ENCODE measurements at places on chromosomes 1 and 21.
A peak's percentile ranks its signal among the peaks of the same experiment; 100 is the strongest.

DNA sequence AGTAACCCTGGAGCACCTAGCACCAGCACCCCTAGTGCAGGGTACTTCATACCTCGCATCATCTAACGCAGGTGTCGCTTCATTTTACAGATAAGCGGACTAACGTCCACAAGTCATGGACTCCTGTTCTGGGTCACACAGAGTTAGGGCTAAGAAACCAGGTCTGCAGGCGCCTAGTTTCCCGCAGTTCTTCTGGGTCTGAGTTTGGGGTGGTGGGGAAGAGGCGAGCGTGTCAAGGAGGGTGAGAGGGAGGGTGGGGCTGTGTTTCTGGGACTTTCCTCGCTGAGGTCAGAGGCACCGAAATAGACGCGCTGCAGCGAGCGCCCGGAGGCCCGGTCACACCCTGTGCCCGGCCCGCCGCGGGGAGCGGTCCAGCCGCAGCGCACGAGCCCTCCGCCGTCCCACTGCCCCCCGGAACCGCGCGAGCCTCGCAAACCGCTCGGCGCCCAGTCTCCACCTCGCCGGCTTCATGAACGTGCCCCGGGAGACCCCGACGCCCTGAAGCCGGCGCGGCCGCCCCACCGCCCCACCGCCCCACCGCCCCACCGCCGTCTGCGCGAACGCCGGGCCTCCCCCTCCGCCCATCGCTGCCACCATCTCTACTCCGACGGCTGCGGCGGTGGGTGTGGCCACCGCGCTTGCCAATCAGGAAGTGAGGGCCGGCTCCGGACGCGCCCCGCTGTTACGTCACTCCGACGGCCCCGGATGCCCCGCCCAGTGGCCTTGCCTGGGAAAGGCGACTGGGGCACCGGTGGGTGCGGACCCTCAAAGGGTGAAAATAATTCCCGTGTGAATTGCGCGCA lies 12.3 kb downstream of the IFI6 start:
- peak; percentile 74 for DNase-seq

DNA sequence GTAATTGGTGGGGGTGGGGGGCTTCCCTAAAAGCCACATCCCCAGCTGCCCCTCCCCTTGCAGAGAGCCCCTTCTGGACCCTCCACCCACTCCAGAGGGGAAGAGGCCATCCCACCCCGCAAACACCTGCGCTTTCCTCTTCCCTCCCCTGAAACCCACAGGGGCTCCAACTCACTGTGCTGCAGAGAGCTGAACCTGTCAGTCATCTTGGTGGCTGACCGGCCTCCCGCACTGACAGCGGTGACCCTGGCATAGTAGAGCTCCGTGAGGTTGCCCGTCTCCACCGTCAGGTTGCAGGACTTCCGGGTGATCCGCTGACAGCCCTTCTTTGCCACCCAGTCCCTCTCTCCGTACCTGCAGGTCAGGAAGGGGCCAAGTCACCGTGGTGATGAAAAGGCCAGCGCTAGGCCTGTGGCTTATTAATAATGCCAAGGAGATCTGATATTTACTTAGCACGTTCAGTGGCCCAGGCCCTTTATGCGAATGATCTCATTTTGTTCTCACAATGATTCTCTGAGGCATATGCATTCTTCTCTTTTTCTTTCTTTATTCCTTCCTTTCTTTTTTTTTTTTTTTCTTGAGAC lies 5.9 kb downstream of the IL22RA1 start:
- no peak for DNase-seq

GRCh38 chr1:15684042-15684461 lies at the start of gene PLEKHM2:
Gene PLEKHM2, plus strand, starts transcription at chr1:15684320. Its CDS starts 239 bp downstream, at chr1:15684559.
- peak; percentile 12 for DNase-seq

DNA sequence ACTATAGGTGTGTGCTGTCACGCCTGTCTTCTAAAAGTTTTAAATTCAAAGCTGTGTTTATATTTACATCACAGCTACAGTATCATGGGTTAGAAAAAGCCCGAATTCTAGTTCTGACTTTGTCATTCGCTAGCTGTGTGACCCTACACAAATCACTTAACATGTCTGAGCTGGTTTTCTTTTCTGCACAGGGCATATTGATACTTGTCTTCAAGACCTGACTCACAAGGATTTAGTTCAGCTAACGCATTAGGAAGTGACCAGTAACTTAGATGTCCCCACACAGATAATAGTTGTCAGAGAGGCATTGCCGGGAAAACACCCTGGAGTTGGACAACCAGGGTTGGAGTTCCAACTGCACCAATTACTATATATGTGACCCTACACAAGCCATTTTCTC lies 25.9 kb downstream of the GIPC2 start:
- DNase-seq: no peak

DNA sequence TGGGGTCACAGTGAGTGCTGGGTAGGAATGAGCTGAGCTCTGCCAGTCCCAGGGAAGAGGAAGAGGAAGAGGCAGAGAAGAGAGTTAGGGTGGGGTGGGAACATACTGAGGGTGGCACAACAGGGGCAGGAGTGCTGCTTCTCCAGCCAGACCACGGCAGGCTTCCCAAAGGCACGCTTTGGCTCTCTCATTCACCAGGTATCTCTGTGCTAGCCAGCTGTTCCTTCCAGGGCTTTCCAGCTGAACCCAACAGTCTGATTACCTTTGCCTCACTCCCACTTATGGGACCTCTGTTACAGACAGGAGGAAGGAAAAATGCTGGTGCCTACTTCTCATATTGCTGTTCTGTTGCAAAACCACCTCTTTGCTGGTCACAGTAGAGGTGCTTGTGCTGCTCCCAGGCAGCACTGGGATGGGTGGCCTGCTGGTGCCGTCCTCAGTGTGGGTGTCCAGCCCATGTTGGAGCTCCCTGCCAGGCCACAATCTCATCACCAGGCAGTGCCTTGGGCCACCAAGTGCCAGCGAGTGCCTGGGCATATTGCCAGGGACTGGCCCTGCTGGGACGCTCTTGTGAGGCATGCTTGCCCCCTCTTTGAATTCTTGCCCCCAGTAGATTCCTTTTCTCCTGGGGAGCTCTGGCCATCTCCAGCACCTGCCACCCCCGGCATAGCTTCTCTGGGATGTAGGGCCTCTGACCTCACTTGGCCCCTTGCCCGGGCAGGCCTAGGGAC lies 2.1 kb downstream of the ADORA1 start:
- no peak for DNase-seq

DNA sequence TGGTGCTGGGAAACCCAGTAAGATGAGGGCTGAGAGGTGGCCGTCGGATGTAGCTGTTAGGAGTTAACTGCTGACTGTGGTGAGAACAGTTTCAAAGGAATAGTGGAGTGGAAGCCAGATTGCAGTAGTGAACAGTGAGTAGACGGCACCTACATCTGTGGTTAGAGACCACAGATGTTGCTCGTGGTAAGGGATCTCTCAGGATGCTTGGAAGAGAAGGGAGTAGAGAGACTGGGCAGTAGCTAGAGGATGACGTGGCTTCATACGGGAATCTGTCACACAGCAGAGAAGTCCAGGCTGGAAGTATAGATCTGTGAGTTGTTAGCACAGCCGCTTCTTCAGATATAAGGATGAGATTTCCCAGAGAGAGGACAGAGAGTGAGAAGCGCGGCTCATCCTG lies 7.8 kb upstream of the ARTN start:
- no peak for DNase-seq

DNA sequence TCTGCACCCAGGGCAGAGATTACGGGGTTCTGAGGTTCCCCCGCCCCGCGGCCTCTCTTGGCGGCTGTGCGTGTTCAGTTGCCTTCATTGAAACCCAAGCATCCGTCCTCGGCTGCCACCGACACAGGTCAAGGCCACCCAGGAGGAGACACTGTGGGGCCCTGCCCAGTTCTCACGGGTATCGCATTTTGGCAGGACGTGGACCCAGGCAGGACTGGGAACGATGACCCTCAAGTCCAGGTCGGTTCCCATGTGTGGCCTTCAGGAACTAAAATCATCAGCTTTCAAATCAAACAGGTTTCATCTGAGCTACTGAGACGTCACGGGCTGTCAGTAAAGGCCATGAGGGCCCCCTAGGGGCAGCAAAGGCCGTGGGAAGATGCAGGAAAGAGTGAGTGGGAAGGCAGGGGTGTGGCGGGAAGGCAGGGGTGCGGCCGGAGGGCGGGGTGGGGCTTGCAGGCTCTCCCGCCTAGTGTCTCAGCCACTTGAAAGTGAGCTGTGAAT lies 7.0 kb upstream of the C1orf174 start:
- DNase-seq: no peak
